Activated CD8-positive, alpha-beta memory T cell treated with anti-CD3 and anti-CD28 coated beads, Interleukin-2, amount 50 U/mL, for 48 hours (primary cell): ENCODE measurements at places on chromosomes 13 and 19.

DNA sequence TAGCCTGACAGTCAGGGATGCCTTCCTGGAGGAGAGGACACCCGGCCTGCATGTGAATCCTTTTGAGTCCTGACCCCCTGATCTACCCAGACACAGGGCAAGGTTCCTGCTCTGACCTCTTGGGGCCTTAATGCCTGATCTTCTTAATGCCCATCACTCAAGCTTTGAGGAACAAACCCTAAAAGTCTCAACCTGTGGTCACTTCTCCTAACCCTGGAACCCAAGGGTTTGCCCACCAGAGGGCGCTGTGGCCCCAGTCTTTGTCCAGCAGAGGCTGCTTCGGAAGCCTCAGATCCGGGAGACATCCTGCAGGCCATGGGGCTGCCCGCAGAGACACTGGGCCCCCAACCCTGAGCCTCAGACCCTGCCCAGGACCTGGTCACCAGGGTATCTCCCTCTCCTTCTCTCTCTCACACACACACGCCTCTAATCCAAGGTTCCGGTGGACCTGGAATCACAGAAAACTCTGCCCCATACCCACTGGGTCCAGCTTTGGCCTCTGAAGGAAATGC, 9.8 kb upstream of the DPF1 start:
- peak; percentile 99 for DNase-seq

DNA sequence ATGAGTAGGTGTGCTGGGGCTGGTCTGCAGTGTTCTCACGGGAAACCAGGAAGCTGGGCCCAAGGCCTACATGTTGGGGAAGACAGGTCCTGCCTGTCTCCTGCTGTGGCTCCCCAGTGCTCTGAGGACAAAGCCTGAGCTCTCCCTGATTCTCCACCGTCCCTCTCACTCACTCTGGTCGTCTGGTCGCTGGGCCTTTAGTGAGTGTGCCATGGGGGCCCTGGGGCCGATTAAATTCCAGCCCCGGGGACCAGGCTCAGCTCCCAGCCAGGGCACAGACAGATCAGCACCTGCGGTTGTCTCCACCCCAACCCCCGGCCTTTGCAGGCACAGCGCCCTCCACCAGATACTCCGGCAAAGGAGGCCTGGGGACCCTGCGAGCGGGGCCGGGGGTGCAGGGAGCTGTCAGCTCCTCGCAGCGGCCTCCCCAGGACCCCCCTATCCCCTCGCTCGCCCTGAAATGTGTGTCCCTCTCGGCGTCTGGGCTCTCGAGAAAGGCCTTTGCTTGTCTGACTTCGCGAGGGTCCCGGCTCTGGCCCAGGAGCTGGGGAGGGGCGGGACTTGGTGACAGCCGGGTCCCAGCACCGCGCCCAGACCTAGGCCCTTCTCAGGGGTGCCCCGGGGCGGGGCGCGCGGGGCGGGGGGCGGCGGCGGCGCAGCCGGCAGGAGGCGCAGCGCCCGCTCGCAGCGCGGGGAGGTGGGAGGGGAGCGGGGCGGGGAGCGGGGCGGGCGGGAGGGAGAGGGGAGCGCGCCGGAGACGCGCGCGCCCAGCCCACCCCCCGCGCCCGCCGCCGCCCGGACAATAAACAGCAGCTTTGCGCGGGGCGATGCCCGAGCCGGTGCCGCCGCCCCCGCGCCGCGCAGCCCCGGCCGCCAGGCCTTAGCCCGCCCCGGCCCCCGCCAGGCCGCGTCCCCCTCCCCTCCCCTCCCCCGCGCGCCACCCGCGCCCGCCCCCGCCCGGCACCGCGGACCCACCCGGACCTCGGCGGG, at the start of gene PALM:
Gene PALM (plus strand): TSS at position 782 of the 990 bp plus-strand sequence. CDS start 212 bp downstream, outside the sequence.
- DNase-seq, result no peak

GRCh38 chr13:95289020-95289444, 12.2 kb downstream of the ABCC4 start:
- no peak for DNase-seq

DNA sequence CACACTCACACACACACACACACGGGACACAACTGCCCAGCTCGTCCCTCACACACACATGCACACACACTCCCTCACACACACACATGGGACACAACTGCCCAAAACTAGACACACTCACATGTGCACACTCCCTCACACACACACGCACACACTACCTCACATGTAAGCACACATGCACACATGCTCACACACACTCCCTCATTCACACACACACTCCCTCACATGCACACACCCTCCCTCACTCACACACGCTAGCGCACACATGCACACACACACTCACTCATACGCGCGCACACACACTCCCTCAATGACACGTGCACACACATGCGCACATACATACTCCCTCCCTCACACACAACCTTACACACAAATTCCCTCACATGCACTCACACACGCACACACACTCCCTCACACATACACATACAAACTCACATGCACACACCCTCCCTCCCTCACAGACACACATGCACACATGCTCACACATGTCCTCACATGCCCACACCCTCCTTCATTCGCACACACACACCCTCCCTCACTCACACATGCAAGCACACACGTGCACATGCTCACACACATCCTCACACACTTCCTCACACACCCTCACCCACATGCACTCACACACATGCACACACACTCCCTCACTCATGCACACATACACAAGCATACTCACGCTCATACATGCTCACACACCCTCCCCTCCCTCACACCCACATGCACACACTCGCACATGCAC, 9.0 kb upstream of the RASA3 start:
- no peak for DNase-seq

DNA sequence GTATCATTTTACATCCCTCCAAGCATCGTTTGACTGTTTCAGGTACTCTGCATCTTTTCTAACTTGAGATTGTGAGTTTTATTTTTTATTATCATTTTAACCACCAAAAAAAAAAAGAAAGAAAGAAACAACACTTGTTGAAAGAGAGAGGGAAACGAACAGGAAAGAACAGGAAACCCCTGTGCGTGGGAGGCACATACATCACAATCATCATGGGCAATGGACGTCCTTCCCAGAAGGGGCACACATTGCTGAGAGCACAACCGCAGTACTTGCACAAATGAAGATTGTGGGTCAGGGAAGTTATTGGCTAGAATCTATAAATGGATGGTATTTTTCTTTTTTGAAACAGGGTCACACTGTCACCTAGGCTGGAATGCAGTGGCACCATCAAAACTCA, 1.7 kb downstream of the CLC start:
- no peak for DNase-seq

GRCh38 chr13:66689628-66690027, 540.5 kb downstream of the PCDH9 start:
- no peak for DNase-seq

- DNase-seq, result no peak
These were observed 95.5 kb downstream of the CDADC1 start for GRCh38 chr13:49343255-49343654.

DNA sequence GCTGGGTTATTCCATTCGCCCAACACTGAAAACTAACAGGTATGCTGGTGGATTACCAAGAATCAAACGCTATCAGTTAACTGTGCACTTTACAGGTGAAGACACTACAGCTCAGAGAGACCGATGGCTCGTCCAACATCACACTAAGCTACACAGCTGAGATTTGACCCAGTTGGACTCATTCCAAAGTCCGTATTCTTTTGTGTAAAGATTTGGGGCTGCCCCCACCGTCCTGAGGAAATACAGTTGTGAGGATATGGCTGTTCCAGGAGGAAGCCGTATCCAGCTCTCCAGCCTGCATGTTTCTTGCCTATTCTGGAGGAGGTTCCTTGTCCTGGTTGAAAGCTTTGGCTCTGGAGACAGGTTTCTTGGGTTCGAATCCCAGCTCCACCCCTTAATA, 4.2 kb downstream of the ZSCAN5A start:
- no peak for DNase-seq

DNA sequence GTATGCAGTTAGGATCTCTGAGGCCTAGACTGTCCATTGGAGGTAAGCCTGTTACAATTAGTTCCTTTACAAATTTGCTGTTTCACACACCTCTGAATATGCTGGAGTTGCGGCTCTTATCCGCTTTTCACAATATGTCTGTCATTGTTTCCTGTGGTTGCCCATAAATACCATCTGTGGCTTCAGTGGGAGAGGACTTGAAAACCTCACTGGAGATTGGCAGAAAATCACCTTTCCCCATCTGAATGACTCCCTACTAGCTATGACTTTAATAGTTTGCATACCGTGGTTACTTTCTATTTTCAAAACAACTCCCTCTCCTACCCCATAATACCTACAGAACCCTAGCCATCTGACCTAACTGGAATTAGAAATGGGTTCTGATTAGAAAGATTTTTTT, 454.3 kb downstream of the PCDH17 start:
- no peak for DNase-seq

DNA sequence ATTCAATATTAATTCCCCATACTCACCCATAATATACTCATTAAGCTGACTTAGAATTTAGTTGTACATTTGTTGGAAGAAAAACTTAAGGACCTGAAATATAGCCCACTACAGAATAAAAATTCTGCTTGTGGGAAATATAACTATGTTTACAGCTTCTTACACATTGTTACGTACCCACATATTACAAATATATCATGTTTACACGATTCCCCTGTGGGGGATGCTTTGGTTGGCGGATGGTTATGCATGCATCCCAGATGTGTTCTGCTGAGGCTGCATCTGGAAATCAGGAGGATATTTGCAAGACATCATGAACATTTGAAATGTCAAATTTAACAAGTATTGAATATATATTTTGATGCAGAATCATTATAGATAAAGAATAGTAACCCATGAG, 79.5 kb upstream of the KL start:
- no peak for DNase-seq

DNA sequence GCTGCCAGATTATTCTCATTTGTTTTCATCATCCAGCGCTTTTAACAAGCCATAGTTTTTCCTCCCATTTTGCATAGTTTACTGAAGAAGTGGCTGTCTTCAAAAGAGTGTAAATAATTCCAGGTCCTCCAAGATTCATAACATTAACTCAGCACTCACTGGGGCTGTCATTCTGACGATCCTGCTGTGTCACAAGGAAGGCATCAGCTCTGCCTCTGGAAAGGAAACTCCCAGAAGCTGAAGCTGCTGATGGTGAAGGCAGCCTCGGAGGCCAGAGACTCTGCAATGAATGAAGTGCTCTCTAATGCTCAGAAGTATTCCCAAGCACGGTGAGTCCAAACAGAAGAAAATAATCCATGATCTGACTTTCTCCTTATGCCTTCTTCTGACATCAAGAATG, 60.0 kb downstream of the FLT1 start:
- DNase-seq, result no peak

DNA sequence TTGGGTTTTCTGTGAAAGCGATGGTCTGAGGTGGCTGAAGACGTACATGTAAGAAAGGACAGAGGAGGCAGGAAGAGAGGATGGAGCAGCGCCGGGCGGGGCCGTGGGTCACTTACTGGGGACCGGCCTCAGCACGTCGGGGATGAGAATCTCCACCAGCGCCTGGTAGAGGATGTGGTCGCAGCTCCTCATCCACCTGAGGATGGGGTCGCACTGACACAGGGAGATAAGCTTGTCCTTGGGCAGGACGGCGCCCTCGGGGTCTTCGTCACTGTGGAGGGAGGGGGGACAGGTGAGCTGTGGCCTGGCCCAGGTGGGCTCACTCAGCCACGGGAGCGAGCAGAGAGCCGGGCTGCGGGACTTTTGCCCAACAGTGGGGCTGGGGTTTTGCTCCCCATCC, 29.0 kb upstream of the RANBP3 start:
- no peak for DNase-seq

DNA sequence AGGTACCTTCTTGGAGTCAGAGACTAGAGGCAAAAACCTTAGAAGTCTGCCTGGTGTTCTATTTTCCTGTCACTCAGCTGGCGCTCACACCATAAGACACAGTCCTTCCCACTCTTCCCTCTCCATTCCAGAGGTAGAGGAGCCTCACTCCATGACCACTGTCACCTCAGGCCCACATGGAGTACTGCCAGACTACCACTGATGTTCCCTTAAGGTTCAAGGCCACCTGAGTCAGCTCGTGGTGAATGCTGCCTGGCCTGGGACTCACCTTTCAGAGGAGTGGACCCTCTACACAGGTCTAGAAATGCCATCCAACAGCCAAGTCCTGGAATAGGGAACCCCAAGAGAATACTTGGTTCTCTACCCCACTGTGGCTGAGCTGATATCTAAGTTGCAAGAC, 29.9 kb downstream of the RGCC start:
- DNase-seq, result no peak

GRCh38 chr13:112759053-112759452, 69.2 kb downstream of the ATP11A start:
- DNase-seq, result no peak

DNA sequence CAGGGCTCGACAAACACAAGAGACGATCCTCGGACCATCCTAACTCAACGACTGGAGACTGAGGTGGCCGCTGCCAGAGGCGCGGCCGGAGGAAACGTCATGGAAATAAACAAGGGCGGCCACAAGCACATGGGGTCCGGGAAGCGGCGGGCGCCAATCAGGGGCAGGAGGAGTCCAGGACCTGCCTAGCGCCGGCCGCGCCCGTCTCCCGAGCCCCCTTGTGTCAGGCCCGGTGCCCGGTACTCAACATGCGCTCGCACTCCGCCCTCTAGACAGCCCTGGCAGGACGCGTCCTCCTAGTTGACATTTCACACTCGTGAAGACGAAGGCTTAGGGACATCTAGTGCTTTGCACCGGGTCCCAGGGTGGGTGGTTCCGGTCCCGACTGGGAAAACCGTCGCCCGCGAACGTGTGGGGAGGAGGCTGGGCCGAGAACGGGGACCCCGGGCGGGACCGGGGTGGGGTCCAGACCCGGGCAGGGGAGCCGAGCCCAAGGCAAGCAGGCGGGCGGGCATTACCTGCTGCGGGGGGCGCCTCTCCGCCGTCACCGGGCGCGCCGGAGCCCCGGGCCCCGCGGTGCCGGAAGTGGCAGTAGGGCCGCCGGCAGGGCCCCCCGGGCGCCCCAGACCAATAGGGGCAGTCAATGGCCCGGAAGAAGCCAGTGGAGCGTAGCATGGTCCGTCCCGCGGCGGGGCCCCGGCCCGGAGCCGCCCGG, 442 bp downstream of the REXO1 start:
- DNase-seq, result peak; percentile 76

DNA sequence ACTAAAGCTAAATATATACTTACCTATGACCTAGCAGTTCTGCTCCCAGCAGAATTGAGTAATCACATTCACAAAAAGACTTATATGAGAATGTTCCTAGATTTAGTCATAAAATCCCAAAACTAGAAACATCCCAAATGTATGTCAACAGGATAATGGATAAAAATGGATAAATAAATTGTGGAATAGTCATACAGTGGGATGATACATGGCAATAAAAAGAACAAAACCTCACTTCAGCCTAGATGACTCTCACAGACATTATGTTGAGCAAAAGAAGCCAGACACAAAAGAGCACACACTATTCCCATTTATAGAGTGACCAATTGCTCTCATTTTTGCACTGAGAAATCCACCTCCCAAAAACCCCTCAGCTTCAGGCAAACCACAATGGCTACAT, 352.4 kb upstream of the HTR2A start:
- DNase-seq, result no peak

DNA sequence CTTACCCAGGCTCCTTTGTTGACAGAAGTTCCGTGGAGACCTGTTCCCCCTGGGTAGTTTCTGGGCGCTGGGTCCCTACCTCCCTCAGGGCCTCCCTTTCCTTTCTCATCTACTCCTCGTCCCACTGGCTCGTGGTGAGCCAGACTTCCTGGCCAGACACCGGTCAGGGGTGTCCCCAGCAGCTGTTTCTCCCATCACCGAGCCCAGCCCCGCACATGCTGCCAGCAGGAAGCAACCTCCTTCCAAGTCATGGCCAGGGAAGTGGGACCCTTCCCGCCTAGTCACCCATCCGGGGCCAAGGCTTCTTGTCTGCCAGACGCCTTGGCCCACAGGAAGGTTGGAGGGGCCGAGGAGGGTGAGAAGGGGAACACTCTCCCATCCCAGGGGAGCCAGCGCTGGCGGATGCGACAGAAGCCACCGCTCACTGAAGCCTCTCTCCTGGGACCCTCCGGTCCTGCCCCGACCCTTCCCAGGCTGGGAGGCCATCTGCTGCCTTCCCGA, 5.7 kb downstream of the PAK4 start:
- DNase-seq, result no peak
